ENCODE measurements at places on chromosomes 2 and 18. TPM values are rescaled to one million over a fixed set of nuclear protein-coding genes. Genes with fewer than 3 reads are reported as not detected.

DNA sequence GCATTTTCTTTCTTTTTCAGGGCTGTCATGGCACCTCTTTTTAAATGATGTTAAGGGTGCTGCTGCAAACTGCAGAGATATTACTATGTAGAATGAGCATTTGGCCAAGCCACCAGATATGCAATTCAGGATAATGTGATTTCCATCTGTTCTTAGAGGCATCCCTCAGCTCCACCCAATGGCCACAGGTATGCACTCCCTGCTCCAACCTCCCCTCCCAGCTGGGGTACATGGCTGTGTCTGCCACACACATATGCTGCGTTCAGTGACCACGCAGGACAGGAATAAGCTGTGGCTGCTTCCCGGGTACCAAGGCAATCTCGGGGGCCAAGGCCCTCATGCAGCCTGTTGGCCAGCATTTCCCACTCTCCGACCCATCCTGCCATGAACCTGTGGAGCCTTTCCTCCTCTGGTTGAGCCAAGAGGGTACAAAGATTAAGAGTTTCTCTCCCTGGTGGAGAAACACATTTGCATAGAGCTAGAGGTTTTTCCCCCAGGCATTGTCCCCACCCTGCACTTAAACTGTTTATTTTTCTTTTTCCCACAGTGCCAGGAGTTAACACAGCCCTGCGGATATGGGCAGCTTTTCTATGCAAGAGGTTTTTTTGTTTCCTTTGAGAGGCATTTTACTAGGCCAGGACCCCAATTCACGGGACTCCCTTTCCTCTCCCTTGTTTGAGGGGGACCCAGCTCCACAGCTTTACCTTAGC is 147.0 kb downstream of the GCA start:
- no peak for DNase-seq

ILKAP gene
- 46.7 TPM for total RNA-seq

- DNase-seq: no peak
These were observed 67.9 kb upstream of the ST3GAL5 start for GRCh38 chr2:85956646-85957039.

TCF23 gene
- not detected for total RNA-seq

- no peak for DNase-seq
These were observed 54.7 kb downstream of the INO80D start for GRCh38 chr2:206031162-206031784.

DNA sequence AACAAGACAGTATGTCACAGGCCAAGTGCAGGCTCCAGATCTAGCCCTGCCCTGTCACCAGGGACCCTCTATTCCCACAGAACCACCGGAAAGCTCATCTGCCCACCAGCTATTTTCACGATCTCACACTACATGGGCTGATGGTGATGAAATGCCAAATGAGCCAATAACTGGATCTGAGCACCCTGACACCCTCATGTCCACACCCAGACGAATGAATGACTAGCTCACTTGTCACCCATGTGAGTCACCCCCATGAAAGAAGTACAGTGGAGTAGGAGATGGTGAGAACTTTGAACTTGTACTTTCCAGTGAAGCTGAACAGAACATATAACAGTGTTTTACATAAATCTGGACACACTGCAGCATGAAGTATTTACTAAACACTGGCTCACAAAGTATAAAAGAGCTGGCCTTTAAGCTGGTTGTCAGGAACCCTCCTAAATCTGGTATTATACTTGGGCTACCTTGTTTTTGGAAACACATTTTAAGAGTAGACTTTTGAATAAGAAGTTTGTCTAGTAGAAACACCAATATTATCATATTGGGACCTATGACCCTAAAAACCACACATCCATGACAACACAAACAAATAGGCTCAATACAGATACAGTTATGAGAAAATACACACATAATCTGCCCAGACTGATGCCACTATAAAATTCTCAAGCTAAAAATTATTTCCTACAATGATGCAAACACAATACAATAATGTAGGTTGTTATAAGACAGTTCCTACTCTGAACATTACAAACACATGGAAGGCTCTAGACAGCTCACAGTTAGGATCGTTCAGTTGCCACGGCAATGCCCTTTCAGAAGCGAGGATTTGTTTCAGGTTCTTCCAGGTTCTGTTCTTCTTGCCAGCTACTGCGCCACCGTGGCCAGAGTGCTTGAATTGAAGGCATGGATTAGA is 19.0 kb downstream of the INO80C start:
- DNase-seq: peak; percentile 65

LYG2 gene
- not detected for total RNA-seq

CCDC148 gene
- 0.29 TPM for total RNA-seq

MC4R gene
- not detected for total RNA-seq

SCYGR4 gene
- total RNA-seq: not detected

DNA sequence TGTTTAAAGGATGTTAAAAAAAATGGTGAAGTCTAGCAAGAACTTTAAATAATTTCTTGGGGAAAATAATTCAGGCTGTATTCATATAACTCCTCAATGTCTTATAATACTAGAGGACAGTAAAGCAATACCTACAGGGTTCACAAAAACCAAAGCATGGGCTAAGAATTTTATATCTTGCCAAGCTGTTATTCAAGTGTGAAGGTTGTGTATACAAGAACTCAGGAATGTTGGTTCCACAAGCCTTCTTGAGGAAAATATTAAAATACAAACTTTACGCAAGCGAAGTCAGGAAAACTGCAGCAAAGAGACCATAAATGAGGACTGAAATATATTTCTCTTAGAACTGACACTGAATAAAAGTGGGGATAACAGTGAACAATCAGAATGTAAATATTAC is 76.1 kb upstream of the DNAJC10 start:
- DNase-seq: no peak

PTPRM gene
- 7.0 TPM for total RNA-seq

- DNase-seq: no peak
These were observed 100.8 kb downstream of the TAF4B start for GRCh38 chr18:26327062-26327461.

GEN1 gene
- 30.9 TPM for total RNA-seq

GRCh38 chr18:1464444-1465217 is 560.0 kb downstream of the ADCYAP1 start:
- DNase-seq: no peak

- no peak for DNase-seq
These were observed 353.6 kb upstream of the MAP2 start for GRCh38 chr2:209070262-209070661.

GRCh38 chr2:24058564-24059271 is 9.2 kb downstream of the FKBP1B start:
- DNase-seq: no peak

DNA sequence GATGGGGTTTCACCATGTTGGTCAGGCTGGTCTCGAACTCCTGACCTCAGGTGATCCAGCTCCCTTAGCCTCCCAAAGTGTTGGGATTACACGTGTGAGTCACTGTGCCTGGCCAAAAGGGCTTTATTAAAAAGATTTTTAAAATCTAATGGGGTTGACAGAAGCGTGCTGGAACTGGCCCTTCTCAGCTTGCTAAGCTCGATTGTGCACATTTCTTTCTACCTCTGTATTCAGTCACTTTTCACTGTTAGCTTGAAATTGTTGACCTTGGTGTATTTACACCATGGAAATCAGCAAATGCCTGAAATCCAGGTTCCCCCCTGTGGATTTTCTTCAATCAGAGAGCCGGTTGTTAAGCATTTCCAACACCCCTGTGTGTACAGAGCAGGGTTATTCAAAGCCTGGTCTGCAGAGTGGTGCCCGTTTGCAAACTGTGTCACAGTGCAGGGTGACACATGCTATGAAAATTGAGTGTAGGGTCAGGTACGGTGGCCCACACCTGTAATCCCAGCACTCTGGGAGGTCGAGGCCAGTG is 140.2 kb downstream of the TGIF1 start:
- DNase-seq: no peak

DNA sequence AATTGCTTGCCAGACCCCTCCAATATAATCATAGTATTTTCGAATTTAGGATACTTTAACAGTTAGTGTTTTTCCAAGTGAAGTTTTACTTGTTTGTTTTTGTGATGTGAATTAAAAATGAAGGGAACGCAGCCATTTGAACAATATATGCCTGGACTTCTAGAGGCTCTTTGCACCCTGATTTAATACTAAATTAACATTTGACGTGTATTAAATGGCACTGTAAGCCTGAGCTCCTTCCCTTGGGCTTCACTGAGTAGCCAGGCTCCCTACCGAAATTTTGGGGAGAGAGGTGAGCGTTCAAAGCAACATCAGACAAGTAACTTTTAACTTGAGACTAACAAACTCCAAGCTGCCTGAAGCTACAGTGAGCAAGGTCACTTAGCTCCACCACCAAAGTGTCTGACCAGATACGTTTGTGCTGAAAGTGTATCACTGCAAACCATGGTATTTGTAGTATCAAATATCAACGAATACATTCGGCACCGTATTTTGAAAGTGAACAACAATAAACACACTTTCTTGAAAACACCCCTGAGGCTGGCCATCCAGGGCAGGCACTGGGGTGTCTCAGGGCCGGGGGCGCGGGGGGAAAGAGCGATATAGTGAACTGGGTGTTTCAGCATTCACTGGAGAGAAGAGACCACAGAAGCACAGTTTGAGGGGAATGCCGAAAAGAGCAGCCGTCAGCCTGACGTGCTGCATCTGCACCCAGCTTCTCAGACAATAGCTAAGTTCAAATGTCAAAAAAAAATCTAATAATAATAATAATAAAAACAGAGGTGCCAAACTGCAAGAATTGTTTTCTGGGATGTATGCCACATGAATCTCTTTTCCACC is 7.7 kb upstream of the POU3F3 start:
- DNase-seq: no peak

DNA sequence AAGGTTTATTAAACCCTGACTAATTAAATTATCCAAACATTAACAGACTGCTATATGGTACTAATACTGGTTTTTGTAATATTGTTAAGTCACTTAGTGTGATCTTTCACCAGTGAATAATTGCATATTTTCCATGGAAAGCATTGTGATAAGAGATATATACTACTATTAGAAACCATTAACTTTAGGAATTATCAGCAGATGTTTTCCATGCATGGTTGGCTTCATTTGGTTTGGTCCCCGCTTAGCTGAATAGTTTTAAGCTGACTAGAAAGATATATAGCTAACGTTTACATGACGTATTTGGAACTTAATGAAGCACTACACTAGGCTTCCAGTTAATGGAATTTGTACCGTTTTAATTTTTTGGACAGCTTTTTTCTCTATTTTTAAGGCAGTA is 37.9 kb downstream of the LCLAT1 start:
- no peak for DNase-seq

DNA sequence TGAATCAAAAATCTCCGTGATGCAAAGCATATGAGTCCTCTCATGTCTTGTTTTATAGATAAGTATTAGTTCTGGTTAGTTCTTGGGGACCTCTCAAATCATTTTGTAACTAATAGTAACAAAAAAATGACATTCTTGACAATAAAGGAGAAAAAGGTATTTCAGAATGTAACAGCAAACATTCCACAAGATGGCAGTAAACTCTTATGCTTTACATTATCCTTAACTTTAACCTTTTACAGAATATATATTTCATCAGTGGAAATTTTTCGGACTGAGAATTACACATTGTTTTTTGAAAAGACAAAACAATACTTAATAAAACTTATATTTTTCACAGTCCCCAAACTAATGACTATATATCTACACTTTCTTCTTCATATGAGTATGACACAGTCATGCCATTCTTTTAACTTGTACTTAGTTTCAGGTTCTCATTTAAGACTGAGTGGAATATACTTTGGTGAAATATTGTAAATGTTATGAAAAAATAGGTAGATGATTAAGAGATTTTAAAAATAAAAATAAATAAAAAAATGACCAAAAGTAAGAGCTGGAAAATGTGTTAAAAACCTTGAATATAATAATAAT is 142.9 kb upstream of the NXPH2 start:
- no peak for DNase-seq

DNA sequence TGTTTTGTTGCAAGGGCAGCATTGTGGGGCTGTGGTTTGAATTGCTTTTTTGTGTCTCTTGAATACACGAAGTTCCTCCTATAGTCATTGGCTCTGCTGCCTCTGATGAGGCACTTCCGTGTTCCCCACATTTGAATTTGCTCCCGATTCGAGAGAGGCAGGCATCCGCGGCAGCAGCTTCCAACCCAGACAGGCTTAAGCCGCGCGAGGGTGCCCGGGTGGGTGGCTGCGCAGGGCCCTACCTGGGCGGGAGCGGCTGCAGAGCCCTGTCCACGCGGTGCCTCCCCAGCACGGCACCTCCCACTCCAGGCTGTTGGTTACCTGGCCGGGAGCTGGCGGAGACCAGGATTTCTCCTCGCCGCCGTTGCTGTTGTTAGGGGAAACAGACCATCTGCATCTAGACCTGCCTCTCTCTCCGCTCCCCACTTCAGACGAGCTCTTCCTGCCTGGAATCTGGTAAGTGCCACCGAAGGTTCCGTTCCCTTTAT is 151.3 kb downstream of the NEDD4L start:
- peak; percentile 24 for DNase-seq

DNA sequence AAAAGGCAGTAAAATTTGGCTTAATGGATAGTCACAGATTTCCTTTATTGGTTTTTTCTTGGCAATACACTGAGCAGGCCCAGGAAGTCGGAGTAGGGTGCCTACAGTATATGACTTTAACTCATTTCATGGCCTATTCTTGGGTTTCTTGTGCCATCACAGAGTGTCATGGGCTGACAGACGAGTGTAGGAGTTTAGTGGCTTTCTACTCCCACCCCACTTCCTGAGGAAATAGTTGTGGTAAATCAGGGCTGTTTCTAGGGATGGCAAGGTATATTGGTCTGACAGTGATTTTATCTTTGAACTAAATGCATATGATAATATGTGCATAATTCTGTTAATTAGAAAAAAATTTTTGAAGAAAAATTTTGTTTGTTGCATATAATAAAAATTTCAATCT is 100.1 kb downstream of the PLCL1 start:
- DNase-seq: peak; percentile 45

AKAIN1 gene
- total RNA-seq: not detected

KANSL3 gene
- 39.4 TPM for total RNA-seq

GRCh38 chr2:201440182-201440581 is 11.1 kb downstream of the TRAK2 start:
- no peak for DNase-seq

GRCh38 chr18:26617151-26617554 is 68.8 kb upstream of the KCTD1 start:
- DNase-seq: no peak

ST6GAL2 gene
- total RNA-seq: not detected

DNA sequence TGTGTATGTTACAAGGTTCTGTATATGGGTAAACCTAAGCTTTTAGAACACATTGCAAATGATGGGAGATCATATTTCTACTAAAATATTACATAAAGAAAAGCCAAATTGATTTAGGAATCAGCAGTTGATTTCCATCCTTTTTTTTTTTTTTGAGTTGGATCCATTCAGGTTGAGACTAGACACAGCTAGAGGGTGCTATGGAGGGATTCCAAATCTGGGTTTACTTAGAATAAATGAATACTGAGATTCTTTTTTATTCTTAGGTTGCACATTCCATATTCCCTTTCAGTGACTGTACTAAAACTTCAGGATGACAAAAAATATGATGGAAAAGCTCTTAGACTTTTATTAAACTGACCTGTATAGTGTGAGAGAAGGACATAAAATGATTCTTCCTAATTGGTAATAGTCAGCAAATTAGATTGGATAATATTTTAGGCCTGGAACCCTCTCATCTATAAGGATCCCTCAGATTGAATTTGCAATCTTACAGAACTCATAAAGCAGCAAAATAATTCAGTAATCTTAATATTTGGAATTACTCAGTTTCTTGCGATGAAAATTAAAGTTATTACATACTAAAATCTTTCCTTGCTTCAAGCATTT is 183.3 kb upstream of the SESTD1 start:
- no peak for DNase-seq

Data from activated CD4-positive, alpha-beta memory T cell treated with anti-CD3 and anti-CD28 coated beads for 36 hours (primary cell).